ENCODE measurements at places on chromosomes 13 and 19.

DNA sequence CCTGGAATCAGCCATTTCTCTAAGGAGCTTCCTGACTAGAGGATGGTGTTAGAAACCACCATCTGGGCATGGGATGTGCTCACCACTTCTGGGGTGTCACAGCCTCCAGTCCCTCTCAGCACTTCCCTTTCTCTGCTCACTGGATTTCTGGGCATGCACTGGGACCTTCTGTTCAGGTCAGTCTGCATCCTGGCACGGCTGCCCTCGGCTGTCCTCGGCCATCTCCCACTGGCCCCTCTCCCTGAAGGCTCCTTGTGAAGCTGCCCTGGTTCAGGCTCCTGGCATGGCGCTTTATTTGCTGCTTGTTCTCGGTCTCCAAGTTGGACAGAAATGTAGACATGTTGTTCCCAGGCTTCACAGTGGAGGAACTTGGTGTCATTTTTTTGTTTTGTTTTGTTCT is 60.0 kb downstream of the TEX29 start:
- no peak for DNase-seq

- DNase-seq = peak; percentile 62
Observed at GRCh38 chr13:20703780-20704458, 420 bp downstream of the IL17D start.

- no peak for DNase-seq
Observed at GRCh38 chr13:27634231-27634630, 12.5 kb downstream of the POLR1D start.

DNA sequence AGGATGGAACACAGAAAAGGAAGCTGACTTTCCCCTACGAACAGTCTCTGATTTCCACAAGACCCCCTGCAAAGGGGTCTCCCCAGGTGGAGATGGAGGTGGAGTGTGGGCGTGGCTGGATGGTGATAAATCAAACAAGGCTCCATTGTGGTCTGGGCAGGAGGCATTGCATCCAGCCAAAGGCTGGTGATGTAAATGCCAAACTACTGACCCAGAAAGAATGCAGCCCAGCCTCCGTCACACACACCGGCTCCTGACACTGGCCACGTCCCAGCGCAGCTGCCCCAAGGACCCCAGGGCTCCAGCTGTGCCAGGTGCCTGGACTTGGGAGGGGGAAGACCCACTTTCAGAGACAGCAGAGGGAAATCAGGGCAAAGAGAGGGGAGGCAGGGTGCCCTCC is 6.3 kb downstream of the SLC7A1 start:
- DNase-seq = no peak

DNA sequence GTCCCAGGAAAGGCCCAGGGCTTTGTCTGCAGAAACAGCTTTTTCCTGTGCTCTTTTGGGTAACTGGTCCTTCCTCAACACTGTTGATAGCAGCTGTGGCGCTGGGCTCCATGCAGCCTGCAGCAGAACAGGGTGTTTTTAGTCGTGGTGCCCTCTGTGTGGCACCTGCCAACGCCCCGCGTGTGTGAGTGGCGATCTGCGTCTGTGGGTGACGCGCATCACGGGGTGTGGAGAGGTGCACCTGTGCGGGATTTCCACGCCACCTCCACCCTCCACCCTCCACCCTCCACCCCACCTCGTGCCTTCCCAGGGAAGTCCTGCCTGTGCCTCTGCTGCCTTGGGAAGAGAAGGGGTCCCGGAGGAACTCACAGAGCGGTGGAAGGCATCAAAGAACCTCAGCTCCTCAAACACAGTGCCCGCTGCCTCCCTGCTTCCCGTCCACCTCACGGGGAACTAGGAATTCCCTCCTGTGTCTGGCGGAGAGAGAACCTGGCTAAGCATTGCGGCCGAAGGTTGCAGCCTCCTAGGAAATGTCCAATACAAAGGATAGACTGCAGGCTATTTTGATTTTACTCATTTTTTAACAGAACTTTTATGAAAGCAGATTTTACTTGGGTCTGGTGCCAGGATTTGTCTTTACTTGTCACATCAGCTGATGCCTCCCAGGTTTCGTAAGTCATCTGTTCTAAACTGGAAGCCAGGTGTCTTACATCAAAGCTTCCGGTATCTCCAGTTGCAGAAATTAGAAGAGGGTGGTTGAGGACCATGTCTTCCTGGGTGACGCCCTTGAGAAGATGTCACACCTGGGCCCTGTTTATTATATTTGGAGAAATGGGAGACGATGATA is 84.0 kb downstream of the ATP11A start:
- no peak for DNase-seq

DNA sequence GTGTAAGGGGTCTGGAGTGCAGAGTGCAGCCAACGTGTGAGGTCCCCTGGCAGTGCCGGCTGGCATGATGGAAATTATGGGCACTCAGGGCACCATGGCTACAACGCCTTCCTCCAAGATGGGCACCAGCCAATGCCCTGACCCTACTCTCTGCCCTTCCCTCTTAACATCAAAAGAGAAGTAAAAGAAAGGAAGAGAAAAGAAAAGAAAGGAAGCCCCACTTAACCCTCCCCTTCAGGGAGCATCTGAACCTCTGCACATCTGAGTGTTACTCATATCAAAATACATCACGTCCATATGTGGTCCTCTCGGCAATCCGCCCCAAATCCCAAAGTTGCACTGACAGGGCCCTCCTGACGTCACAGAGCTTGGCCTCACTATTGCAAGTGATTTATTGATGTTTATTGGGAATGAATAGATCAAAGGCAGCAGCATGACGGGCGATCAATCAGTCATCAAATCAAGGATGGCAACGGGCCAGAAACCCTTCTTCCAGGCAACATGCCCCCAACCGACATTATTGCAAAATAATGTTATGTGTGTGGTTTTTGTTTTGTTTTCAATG is 1.3 kb downstream of the TSHZ3 start:
- DNase-seq = no peak

DNA sequence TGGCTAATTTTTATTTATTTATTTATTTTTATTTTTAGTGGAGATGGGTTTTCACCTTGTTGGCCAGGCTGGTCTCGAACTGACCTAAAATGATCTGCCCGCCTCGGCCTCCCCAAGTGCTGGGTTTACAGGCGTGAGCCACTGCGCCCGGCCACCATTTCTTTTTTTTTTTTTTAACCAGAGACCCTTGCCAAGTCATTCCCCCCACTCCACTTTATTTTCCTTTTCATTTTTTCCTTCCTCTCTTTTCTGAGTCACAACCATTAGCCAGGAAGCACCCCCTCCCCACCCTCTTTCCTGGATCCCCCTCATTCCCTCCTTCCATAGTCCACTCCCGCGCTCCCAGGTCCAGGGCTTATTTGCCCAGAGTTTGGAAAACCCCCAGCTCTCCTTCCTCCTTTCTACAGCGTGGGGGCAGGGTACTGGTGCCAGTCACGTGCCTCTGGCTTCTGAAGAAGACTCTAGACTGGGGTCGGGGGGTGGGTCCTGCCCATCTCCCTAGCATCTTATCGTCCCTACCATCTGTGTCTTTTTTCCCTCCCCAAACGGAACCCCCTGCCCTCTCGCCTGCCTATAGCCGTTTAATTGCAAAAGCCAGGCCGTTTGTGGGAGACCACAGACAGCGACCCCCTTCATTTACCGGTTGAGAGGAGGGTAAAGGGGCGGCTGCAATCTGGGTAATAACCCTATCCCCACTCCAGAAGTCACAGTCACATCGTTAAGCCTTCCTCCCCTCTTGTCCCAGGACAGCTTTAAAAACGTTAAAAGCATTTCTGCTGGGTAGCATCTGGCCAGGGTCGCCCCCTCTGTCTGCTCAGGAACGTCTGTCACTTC is 1.1 kb upstream of the CALR start:
- DNase-seq = no peak

DNA sequence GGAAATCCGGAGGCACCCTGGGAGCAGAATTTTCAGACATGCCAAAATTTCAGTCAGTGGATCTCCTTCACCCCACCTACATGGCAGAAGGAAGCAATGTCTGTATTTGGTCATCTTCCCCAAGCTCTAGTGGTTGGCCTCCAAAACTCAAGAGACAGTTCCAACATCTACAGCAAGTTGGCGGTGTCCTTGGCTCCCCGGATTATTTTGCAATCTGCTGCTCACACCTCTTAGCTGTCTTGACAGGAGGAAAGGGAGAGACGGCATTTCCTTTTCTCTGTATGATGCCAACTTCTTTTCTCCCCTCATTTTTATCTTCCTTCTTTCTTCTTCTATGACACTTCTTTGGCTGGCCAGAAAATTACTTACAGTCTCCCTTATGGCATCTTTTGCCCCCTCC is 159.9 kb downstream of the SUCLA2 start:
- no peak for DNase-seq

DNA sequence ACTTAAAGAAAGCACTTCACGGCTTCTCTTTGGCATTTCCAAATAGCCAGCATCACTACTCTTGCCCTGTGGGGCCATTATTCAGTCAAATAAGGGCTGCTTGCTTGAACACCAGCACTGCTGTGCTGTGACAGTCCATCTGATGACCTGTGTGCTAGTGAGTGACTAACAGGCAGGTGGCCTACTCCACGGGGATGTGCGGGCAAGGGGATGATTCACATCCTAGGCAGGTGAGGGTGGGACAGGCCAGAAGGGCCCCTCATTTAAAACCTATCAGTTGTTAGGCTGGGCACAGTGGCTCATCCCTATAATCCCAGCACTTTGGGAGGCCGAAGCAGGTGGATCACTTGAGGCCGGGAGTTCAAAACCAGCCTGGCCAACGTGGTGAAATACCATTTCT is 8.2 kb downstream of the CCNE1 start:
- DNase-seq = no peak
